ENCODE measurements at places on chromosomes 7 and 10. TPM values are rescaled to one million over a fixed set of nuclear protein-coding genes. Genes with fewer than 3 reads are reported as not detected.

DNA sequence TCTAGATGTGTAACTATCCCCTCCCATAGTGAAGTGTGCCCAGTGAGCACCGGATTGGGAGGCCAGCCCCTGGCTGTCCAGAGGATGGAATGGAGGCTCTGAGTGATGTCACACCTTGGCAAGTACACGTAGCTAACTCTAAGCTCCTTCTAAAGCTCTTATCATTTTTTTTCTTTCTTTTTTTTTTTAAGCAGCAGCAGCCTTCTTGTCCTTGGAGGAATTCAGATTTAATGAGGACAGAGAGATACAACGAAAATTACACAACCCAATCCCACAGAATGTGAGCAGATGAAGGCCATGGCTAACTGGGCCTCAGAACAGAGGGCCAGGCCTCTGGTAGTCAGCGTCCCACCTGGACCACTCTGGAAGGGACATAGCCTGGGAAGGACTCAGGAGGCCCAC is 11.3 kb downstream of the TNS3 start:
- no peak for DNase-seq

GRCh38 chr7:138729444-138729843 is 28.3 kb upstream of the SVOPL start:
- no peak for DNase-seq

- DNase-seq = no peak
Measured at GRCh38 chr7:105046414-105046813, 32.4 kb downstream of the KMT2E start.

DNA sequence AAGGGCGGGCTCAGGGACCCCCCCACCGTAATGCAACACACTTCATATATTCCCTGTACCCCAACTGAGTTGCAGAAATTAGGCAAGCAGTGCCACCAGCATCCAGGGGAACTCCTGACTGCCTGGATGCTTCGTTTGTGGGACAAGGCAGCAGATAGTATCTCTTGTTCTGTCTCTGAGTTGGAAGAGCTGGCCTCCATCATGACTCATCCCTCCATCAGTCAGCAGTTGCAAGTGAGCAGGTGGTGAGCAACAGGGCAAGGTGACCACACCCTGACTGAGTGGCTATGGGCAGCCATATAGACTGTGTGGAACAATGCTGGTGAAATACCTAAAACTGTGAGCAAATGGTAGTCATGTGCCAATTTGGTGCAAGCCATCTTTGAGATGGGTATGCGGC is 22.8 kb upstream of the ADAMTS14 start:
- no peak for DNase-seq

- no peak for DNase-seq
Measured at GRCh38 chr7:155392726-155393570, 65.0 kb upstream of the EN2 start.

The GPR15LG gene
- total RNA-seq = not detected

The PKD2L1 gene
- total RNA-seq = not detected

The WIPF3 gene
- not detected for total RNA-seq

All from glomerular endothelial cell (primary cell).